ENCODE measurements at places on chromosomes 3 and 15.
A peak's percentile ranks its signal among the peaks of the same experiment; 100 is the strongest.

- DNase-seq: peak; percentile 55
These were observed 1.4 kb downstream of the FYTTD1 start for GRCh38 chr3:197750858-197751737.

DNA sequence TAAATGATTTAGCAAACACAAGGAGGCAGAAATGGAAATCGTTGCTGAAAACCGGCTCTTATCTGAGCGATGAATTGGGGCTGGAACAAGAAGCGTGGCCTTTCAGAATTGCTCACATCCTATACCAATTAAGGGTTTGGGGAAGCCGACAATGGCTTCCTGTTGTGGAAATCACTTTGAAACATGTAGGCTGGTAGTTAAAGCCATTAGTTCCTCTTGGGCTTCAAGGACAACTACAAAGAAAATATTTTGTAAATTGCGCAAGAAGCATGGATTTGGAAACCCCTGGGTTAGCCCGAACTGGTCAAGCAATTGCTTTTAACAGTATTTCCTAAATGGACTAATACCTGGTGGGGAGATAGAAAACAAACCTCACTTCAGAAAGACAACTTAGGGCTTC, 182.4 kb downstream of the ADAMTS9 start:
- no peak for DNase-seq

DNA sequence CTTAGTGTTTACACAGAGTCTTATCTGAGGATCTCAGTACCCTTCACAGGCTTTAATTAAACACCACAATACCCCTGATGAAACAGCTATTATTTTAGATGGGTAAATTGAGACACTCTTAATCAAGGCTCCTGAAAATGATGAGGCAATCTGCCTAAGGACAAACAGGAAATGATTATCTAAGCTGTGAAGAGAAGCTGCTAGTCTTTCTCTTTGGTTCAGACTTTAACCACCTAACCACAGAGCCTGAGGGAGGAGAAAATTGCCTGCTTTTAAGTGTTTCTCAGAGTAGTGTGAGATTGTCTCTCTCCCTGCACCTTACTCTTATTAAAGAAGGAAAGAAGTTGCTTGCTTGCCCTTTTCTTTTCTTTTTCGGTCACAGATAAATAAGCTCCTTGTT, 364.3 kb upstream of the ADAMTS9 start:
- peak; percentile 38 for DNase-seq

GRCh38 chr3:5651351-5651750, 463.8 kb downstream of the EDEM1 start:
- DNase-seq: no peak

GRCh38 chr15:92643849-92644815, 11.4 kb downstream of the FAM174B start:
- DNase-seq: peak; percentile 78

- no peak for DNase-seq
These were observed 51.9 kb downstream of the SLC41A3 start for GRCh38 chr3:126031981-126032471.

DNA sequence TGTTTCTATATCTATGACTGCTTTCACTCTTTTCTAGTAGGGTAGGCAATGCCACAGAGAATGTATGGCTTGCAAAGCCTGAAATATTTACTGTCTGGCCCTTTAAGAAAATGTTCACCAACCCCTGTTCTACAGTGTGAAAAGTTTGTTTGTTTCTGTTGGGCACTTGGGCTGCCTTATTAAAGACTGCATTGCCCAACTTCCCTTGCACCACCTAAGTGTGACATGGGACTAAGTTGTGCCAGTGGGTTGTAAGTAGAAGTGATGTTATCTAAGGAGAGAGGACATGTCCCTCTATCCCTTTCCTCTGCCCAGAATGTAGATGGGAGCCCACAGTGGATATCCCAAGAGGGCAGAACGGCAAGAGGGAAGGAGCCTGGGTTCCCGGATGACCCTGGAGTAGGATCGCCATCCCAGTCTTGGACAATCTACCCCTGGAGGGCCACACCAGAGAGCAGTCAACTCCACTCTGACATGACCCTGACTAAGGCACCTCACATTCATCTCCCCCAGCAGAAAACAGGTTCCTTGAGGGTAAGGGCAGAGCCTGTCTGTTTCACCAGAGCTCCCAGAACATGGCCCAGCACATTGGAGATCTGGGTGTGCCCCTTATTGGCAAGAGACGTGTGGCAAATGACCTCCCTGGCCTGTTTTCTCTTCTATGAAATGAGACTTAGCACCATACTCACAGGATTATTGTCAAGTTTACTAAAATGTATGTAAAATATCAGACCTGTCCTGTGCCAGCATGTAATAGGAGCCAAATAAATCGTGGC, 138.8 kb downstream of the SMAD6 start:
- DNase-seq: no peak

- DNase-seq: no peak
These were observed 132.7 kb upstream of the RAP2B start for GRCh38 chr3:153029350-153029749.

GRCh38 chr3:159787794-159788205, 200.8 kb upstream of the IL12A start:
- peak; percentile 76 for DNase-seq

DNA sequence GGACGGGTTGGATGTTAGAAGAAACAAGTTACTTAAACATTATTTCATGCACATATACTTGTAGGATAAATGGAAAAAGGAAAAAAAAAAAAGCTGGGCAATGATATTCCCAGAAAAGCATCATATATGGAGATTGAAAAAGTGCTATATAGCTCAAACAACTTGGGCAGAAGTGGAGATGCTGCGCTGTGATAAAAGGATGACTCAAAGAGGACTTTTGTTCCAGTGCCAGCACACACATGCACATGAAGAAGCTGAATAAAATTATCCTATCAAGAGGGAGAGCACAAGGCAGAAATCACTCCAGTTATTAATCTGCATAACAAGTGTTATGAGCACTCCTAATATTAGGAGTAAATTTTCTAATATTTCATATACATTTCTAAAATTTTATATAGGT, 30.9 kb downstream of the FRMD4B start:
- DNase-seq: peak; percentile 29

DNA sequence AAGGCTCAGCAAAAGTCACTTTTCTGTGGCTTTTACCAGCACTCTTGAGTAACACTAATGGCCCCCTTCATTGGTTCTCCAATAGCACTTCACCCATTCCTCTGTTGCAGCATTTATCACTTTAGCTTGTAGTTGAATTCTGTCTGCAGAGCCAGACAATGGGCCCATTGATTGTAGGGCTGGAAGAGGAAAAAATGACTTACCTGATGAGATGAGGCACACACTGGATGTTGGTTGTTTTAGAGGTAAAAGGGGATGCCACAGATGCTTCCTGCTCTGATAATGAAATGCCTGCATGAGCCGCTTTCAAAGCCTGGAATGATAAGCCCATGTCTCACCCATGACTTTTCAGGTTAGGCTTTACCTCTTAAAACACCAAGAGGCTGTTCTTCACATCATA, 64.3 kb downstream of the PLAAT1 start:
- DNase-seq: no peak

DNA sequence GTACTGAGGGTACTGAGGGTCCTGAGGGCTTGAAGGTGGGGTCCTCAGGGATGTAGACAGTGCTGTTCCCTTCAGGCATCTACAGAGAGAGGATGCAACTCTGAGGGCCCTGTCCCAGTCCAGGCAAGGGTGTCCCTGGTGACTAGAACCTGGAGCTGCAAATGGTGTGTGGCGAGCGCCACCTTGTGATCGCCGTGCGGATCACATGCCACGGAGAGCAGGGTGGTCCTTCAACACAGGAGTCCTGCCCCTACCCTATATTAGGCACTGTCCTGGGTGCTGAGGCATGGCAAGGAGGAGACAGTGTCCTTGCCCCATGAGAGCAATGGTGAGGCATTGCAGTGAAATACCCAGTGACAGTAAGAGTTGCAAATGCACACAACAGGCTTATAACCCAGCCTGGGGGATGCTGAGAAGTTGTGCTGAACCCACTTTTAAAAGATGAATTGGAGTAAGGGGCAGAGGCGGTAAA, 23.6 kb downstream of the RHCG start:
- DNase-seq: peak; percentile 55

- no peak for DNase-seq
These were observed 429.8 kb upstream of the PDZRN3 start for GRCh38 chr3:74054566-74054965.

- no peak for DNase-seq
These were observed 69.5 kb downstream of the CADPS start for GRCh38 chr3:62805580-62806277.

DNA sequence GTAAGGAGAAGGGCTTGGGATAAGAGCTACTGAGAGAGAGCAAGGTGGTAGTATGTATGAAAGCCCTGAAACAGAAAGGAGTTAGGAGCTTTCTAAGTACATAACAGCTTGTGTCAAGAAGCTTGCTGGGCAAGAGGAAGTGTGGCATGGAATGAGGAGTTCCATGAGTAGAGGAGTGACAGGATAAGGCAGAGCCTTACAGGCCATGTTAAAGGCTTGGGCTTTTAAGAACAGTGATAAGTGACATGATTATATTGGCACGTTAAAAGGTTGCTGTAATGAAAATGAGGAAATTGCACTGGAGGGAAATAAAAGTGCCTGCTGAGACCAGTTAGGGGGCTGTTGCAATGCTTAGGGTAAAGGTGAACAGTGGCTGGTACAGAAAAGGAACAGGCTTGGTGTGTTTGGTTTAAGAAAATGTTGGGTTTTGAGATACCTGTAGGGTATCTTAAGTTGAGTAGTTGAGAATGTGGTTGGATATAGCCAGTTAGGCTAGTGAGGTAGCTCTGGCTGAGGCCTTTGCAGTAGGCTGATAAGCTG, 49.0 kb downstream of the MEF2A start:
- no peak for DNase-seq

DNA sequence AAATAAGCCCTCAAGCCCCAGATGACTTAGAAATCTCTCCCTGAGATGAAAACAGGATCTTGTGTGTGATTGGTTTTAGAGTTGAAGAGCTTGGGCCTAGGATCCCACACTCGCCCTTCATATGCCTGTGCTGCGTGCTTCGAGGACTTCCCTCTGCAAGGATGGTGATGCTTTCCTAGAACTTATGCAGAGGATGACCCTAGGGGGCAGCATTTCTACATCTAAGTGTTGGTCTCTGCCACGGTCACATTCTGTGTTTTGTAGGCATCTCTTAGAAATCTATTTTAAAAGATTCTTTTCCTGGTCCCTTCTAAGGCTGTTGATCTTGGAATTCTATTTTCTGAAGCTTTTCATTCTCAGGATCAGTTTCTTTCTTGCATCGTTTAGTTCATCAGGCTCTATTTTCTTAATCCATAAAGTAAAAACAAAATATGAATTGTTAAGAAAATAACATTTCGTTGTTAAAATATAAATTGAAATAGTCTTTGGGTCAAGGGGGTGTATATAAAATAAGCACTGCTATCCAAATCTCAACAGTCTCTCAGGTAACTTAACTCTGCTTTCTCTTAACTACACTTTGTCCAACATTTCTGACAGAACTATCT, 45.7 kb downstream of the WDR76 start:
- DNase-seq: peak; percentile 63

- no peak for DNase-seq
These were observed 41.7 kb downstream of the TCF12 start for GRCh38 chr15:56960116-56960515.

DNA sequence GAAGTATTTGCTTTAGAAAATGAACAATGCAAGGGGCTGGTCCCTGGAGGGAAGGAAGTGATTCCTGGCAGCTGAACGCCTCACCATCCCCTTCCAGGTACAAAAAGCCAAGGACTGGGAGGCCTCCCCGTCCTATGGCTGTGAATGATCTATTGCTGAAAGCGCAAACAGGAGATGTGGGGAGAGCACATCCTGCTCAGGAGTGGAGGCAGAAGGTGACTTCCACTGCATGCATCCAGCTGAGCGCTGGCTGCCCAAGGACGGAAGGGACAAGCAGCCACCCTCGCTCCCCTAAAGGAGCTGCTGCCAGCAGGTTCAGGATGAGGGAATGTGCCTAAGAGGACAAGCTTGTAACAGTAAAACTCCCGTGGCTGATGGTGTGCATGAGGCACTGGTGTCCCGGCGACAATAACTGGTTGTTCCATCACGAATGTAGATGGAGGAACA, 41.4 kb downstream of the ABTB1 start:
- DNase-seq: no peak

DNA sequence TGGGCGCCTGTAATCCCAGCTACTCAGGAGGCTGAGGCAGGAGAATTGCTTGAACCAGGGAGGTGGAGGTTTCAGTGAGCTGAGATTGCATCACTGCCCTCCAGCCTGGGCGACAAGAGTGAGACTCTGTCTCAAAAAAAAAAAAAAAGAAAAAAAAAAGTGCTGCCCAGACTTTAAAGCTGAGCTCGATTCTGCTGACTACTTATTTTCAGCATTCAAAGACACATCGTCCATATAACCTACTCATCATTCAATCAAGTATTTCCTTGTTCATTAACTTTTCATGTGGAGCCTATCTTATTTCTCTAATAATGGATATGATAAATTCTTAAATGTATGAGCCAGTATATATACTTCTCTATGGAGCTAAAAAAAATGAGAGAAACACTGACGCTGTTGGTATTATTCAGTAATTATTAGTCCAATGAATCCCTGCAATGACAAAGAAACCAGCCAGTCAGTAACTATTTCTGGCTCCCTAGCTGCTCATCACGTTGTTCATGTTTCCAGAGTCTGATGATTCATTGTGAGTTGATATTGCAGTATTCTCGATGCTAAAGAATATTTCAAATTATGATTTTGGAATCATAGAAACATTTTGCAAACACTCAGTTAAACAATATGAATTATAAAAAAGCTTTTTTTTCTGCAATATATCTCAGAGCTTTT, 111.9 kb downstream of the RAP2B start:
- no peak for DNase-seq

- DNase-seq: no peak
These were observed 279.1 kb downstream of the FAM43A start for GRCh38 chr3:194964809-194965208.

DNA sequence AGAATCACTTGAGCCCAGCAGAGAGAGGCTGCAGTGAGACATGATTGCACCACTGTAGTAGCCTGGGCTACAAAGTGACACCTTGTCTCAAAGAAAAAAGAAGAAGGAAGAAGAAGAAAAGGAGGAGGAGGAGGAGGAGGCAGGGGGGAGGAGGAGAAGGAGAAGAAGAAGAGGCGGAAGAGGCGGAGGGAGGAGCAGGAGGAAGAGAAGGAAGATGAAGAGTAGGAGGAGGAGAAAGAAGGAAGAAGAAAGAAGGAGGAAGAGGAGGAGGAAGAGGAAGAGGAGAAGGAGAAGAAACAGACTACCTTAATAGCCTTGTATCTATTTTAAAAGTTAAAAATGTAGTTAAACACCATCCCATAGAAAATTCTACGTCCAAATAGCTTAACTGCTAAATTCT, 19.1 kb upstream of the ARF4 start:
- no peak for DNase-seq

- peak; percentile 5 for DNase-seq
These were observed 4.3 kb upstream of the AP3B2 start for GRCh38 chr15:82714016-82714415.

GRCh38 chr15:63509056-63509954, 4.9 kb downstream of the USP3 start:
- DNase-seq: no peak

Measured in M059J (cell line).